NCI-H2081 treated with DMSO at 0.1 percent for 48 hours (cell line): ENCODE measurements at places on chromosomes 16 and 17.

DNA sequence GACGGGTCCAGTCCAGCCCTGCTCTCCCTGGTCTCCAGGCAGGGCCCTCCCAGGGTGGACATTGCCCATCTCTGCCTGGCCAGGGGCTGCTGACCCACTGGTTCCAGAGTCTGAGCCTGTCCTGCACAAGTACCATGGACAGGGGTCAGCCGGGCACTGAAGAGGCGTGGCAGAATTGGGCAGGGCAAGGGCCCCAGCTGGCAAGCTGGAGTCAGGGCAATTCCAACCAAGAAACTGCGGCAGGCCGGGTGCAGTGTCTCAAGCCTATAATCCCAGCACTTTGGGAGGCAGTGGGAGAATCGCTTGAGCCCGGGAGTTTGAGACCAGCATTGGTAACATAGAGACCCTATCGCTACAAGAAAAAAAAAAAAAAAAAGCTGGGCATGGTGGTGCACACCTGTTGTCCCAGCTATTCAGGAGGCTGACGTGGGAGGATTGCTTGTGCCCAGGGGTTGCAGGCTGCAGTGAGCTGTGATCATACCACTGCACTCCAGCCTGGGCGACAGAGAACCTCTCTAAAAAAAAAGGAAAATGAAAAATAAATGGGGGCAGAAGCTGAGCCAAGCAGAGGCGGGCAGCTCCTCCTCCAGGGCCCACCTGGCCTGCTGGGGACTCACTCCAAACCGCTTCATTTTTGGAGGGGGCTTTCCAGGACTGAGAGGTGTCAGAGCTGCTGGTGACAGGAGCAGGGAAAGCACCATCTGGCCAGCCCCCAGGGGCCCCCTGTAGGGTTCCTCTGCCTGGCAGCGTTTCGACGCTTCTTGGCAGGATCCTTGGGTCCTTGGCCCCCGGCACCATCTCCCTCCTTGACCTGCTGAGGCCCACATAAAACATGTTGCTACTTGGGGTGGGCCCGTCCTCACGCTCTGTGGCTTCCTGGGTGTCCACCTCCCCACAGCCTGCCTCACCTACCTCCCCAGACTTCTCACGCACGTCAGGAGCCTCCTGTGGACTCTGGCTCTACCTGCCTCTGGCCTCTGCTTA is 2.9 kb upstream of the MAFG start:
- no peak for DNase-seq

DNA sequence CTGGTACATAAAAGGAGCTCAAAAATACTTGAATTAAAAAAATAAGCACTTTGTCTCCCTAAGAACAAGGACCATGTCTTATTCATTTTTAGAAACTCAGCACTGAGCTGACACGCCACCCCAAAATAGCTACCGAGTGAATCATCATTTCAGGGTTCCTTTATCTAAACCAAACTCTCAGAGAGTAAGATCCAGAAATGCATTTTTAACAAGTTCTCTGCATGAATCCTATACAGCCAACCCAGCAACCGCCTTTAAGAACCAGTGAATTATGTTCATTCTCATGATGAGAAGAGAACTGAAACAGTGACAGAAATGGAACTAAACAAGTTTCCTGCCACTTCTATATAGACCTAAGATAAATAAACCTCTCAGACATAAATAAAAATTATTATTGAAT is 8.7 kb downstream of the C16orf87 start:
- DNase-seq = no peak

GRCh38 chr16:72443809-72444208 is 271.9 kb upstream of the PMFBP1 start:
- DNase-seq = no peak

DNA sequence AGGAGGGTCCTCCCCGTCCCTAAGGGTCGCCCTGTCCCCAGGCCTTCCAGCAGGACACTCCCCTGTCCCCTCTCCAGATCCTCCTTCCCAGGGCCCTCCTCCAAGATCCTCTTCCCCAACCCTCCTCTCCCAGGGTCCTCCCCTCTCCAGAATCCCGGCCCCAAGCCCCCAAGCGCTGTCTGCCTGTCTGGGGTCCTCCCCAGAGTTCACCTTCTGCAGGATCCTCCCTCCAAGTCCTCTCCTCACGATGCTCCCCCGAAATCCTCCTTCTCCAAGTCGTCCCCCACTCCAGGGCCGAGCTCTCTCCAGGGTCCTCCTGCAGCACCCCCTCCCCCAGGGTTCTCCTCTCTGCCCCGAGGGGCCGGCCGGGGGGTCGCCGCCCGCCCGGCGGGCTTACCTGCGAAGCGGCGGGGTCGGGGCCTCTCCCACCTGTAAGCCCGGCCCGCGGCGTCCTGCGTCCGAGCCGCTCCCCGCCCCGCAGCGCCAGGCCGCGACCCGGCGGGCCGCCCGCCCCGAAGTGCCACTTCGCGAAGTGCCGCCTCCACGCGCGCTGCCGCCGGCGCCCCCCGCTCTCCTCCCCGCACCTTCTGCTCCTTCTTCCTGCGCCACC is 678 bp upstream of the BAIAP2 start:
- DNase-seq = no peak

- DNase-seq = no peak
Measured at GRCh38 chr17:17647524-17648178, 33.6 kb upstream of the RAI1 start.

- DNase-seq = no peak
Measured at GRCh38 chr17:49985310-49985990, 9.6 kb downstream of the DLX3 start.

DNA sequence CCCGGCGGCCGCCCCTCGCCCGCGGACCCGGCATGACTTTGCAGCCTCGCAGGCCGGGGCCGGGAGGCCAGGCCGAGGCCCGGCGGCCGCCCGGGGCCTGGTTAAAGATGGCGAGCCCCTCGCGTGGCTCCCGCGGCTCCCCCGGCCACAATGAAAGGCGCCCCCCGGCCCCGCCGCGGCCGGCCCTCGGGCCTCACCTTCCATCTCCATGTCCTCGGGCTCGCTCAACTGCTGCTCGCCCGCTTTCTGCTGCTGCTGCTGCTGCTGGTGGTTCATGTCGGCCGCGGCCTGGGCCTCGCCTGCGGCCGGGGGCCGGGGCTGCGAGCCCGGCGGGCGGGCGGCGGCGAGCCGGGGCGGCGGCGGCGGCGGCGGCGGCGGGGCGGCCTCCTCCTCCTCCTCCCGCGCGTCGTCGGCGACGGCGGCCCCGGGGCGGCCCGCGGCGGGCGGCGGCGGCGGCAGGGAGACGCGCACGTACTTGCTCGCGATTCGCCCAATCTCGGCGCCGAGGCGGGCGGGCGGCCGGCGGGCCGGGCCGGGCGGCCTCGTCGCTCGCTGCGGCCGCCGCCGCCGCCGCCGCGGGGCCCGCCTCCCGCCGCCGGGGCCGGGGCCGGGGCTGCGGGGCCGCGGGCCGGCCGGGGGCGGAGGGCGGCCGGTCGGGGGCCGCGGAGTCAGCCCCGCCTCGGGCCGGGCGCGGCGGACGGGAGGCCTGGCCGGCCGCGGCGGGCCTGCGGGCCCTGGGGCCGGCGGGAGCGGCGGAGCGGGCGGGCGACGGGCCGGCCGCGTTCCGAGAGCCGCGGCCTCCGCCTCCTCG is 491 bp downstream of the USP7 start:
- DNase-seq = no peak

DNA sequence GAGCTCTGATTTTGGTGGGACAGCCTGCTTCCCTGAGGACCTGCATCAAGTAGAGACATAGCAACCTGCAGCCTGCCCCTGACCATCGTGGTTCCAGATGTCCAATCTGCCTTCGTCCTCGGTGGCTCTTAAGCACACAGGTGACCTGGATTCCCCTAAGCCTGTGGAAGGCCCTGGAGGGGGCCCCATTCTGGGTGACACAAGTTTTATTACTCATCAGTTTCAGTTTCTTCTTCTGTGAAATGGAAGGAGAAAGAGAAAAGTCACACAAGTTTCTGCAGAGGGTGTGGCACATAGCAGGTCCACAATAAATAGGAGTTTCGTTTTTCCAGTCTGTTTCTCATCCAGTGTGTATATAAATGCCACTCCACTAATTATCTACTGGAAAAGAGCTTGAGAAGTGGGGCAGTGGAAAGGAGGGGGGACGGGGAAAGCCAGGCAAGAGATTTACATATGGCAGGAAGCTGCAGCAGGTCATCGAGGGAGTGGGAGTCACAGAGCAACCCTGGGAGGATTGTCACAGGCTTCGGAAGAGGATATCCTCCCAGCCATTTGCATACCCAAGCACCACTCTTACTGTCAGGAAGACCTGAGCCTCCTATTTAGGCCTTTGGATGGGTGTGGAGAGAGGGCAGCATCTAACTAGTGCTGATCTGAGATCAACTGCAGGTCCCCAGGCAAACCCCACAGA is 10.0 kb upstream of the NOS2 start:
- DNase-seq = no peak

- no peak for DNase-seq
Measured at GRCh38 chr17:83194761-83195329, 115.4 kb downstream of the METRNL start.

DNA sequence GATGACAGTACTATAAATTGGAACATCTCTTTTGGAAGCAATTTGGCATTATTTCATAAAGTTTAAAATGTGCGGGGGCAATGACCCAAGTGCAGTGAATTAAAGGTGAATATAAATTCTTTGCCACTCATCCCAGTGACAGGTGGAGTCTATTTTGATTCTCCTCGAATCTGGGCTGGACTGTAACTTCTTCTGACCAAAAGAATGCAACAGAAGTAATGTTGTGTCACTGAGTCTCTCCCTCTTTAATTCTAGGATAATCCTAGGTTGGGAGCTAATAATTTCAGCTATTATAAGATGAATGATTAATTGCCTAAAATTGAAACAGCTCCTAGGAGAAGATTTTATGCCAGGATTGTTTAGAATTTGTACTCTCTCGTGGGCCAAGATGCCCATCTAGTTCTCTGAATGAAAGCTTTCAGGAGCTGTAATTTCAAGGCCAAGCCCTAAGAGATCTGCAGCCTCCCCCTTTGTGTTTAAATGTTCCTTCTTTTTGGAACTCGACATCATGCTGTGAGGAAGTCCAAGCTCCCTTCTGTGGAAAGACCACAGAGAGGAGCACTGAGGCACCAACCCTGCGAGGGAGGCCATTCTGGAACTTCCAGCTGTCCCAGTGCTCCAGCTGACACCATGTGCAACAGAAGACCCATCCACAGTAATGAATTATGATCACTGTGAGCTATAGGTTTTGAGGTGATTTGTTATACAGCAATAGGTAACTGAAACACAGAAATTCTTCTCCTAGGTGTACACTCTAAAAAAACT is 208.1 kb downstream of the COPRS start:
- DNase-seq = no peak

- no peak for DNase-seq
Measured at GRCh38 chr17:12320286-12320685, 299.6 kb downstream of the MAP2K4 start.
